ENCODE measurements at places on chromosomes 1 and 21.

DNA sequence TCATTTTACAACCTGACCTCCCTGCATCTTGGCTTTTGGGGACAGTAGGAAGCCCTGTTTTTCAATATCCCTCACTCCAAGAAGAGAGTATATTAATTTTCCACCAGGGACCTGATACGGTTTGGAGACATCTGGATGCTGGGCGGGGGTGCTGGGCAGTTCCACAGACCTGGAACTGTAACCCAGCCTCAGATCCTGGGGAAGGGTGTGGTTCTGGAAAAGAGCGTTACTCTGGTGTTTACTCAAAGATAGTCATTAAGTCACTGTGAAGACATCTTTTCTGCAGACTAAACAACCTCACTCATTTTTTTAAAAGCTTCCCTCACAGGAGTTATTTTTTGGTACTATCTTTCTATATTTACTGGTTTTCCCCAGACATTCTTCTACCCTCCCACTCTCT lies 189.8 kb downstream of the CLIC6 start:
- no peak for DNase-seq

DNA sequence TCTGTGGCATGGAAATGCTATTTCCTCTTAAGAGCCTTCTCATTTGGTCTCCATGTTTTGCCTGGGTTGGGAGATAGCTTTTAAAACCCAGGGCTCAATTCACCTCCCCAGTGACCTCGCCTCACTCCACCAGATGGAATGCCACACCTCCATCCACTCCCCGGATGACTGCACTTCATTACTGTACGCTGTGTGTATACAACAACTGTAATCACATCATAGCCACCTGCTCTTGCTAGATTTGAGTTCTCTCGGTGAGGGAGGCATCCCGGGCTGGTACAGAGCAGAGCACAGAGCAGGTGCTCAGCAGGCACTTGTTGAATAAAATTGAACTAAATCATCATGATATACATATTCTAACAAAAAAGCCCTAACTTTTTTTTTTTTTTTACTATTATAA lies 26.0 kb downstream of the SDE2 start:
- DNase-seq = no peak

GRCh38 chr1:172112576-172112975 lies 271.3 kb downstream of the DNM3 start:
- DNase-seq = no peak

GRCh38 chr1:118688891-118689290 lies 299.3 kb downstream of the TBX15 start:
- DNase-seq = no peak

GRCh38 chr1:22722901-22723550 lies 12.4 kb downstream of the EPHB2 start:
- no peak for DNase-seq

- DNase-seq = peak; percentile 64
These were observed 23.2 kb upstream of the LSM10 start for GRCh38 chr1:36420836-36421317.

GRCh38 chr1:53651356-53651755 lies 87.6 kb downstream of the GLIS1 start:
- DNase-seq = no peak

GRCh38 chr1:115951560-115951959 lies 24.8 kb upstream of the SLC22A15 start:
- no peak for DNase-seq
